NCI-H1417 treated with DMSO at 0.1 percent for 48 hours (cell line): ENCODE measurements at places on chromosomes 6 and 20.

DNA sequence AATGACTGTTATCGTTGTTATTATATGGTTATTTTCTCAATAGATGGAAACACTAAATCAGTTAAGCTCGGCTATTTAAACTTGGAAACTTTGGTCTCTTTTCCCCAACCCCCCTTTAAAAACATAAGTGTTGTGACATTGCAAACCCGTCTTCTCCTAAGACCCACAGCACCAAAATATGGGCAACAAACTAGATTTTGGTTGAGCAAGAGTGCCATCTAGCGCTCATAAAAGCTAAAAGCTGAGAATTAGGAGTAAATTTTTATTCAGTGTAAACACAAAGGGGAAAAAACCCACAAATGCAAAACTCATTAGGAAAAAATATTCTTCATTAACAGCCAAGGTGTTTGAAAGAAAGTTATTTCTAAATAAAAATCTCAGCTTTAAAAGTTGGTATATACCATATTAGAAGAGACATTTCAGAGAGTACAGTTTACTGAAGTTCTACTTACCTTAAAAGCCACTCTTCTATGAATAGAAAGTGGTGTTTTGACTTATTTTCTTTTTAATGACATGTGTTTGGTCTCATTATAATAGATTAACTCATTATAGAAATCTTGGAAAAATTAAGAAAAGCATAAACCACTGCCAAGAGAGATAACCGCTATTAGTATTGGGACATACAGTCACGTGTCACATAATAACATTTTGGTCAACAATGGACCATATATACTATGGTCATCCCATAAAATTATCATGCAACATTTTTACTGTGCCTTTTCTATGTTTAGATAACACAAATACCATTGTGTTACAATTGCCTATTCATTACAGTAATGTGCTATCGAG lies 21.1 kb downstream of the SESN1 start:
- peak; percentile 35 for DNase-seq

- no peak for DNase-seq
Measured at GRCh38 chr6:170251776-170252571, 38.9 kb downstream of the DLL1 start.

DNA sequence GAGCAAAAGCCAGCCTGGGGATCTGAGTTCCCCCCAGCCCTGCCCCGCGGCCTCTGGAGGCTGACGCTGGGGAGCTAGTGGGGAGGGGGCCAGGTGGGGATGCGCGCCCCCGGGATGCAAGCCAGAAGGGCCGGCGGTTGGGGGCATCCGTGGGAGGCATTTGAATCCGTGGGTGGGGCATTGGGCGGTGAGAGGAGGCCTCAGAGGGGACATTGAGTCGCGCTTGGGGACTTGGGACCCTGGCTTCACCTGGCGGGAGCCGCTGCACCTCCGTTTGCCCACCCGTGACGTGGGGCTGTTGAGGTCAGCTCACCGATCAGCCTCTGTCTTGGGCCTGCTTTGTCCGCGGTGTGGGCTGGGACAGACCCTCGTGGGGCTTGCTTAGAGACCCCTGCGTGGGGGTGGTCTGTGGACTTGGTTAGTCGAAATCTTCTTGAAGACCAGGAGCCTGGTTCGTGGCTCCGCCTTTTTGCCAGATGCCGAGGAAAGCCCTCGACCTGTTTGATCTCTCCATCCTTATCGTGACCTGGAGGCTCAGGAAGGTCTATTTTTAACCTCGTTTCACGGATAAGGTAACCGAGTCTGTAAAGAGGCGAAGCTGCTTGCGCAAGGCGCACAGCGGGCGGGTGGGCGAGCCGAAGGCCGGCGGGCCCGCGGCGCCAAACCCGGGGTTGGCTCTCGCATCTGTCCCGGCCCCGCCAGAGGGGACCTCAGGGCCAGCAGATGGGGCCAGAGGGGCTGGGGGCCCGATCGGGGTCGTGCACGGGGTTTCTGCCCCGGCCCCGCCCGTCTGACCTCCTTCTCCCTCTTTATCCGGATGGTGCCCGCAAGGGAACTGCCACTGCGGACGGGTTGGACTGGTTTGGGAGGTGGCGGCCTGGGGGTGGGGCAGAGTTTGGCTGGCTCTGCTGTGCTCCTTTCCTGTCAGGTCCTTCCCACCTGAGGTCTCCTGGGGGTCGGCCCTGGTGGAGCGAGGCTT lies 8.3 kb downstream of the FAM110A start:
- no peak for DNase-seq

GRCh38 chr6:99613409-99613704 lies 6.7 kb downstream of the PRDM13 start:
- DNase-seq, result no peak

DNA sequence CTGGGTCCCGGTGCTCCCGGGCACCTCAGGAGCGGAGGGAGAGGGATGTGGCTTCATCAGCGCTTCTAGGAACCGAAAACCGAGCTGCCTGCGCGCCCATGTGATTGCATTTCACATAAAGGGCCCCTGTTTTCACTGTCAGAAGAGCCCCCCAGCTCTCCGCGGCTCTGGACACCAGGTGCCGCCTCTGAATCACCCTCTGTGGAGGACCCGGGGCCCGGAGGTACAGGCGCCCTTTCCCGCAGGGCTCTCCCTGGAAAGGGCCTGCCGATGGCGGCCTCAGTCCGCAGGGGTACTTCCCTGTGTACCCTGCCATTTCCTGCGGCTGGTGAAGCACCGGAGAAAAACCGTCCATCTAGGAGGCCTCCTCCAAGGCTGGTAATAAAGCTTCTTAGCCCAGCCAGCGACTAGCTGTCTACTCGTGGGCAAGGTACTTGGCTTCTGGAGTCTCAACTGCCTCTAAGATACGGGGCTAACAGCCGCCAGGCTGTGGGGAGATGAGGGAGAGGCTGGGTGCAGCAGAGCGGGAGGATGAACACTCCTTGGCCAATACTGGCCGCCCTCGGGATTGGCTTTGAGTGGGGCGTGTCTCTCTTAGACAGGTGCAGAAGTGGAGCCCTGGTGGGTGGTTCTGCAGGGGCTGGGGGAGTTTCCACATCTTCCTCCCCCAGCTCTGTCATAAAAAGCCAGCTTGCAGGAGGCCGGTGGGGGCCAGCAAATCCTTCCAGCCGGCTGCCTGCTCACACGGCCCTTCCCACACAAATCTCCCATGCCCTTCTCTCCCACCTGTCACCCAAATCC lies 1.6 kb downstream of the PPP1R16B start:
- DNase-seq, result no peak

GRCh38 chr6:166671434-166672081 lies 44.5 kb upstream of the RPS6KA2 start:
- DNase-seq, result no peak
